ENCODE measurements at places on chromosomes 6 and 20. TPM values are rescaled to one million over a fixed set of nuclear protein-coding genes. Genes with fewer than 3 reads are reported as not detected.

The FHL5 gene
- not detected for total RNA-seq

The SNAP25 gene
- not detected for total RNA-seq

The TBX18 gene
- not detected for total RNA-seq

The NDRG3 gene
- total RNA-seq = 34.6 TPM

The PPP1R3G gene
- total RNA-seq = 0.25 TPM

The SASH1 gene
- 4.6 TPM for total RNA-seq

All from G401 (cell line).